ENCODE measurements at places on chromosomes 13 and 19.
A peak's percentile ranks its signal among the peaks of the same experiment; 100 is the strongest.

- DNase-seq, result no peak
Measured at GRCh38 chr19:8610936-8611300, 403 bp upstream of the ADAMTS10 start.

- DNase-seq, result no peak
Measured at GRCh38 chr13:71291842-71292146, 575.2 kb downstream of the DACH1 start.

DNA sequence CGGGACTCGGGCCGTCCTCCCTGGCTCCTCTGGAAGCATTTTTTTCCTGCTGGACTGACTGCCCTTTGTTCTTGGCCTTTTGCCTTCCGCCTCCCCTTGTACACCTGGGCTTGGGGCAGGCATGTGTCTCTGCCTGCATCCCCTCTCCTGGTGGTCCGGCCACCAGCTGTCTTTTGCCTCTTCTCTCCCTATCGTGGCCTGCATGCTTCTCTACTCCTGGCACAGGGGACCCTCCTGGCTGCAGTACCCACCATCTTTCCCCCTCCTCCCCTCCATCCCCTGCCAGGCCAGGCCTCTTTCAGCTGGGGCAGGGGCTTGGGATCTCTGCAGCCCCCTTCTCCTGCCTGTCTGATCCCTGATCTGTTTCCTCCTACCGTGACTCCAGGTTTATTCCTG lies 12.1 kb downstream of the WTIP start:
- DNase-seq, result peak; percentile 66

DNA sequence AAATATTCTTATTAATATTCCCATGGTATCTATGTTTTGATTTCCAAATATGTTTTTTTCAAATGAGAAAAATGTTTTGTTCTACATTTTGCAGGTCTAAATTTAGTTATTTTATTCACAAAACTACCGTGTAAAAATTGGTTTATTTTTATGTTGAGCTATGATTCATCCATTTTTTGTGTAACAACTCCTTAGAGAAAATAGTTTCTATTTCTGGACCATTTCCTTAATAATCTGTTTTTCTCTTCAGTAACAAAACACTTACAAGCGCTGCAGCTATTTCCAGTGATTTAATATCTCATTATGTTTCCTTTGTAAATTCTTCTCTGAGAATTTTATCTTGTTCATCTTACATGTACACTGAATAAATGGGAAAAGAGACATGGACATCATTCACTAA lies 550.7 kb upstream of the SLITRK5 start:
- no peak for DNase-seq

GRCh38 chr13:35817642-35818607 lies 313.3 kb downstream of the DCLK1 start:
- no peak for DNase-seq

DNA sequence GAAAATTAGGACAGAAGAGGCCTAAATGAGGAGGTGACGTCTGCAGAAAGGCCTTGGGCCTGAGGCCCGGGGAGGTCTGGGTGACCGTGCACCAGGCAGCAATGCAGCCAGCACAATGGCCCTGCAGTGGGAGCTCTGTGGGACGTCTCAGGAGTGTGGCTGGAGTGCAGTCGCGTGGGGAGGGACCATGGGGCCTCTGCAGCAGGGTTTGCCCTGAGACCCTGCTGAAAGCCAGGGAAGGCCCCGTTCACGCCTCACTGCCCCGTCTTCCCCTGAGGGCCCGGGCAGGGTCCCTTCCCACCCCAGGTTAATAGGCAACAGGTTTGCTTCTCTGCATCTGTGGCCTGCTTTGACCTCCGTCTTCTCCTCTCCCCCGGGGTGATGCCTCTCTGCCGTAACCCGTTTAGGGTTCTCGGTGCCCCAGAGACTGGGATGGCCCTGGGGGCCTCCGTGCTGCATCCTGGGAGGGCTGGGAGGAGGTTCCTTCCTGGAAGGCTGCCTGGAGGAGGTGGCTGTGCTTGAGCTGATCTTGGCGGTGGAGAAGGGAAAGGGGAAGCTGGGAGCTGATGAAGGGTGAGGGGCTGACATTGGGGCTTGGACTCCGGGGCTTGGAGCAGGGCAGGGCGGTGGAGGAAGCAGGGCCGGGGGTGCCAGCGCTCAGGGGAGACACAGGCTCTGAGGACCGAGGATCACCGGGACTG lies 9.7 kb downstream of the PALM start:
- DNase-seq, result no peak

DNA sequence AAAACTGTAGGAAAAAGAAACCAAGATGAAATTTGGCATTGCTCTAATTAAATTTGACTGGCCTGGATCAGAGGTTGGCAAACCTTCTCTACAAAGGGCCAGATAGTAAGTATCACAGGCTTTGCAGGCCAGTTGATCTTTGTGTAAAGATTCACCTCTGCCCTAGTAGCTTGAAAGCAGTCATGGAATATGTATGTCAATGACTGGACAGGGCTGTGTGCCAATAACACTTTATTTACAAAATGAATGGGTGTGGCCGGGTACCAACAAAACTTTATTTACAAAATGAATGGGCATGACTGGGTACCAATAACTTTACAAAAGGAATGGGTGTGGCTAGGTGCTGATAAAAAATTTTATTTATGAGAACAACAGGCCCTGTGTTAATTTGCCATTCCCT lies 20.0 kb downstream of the SIN3B start:
- no peak for DNase-seq

DNA sequence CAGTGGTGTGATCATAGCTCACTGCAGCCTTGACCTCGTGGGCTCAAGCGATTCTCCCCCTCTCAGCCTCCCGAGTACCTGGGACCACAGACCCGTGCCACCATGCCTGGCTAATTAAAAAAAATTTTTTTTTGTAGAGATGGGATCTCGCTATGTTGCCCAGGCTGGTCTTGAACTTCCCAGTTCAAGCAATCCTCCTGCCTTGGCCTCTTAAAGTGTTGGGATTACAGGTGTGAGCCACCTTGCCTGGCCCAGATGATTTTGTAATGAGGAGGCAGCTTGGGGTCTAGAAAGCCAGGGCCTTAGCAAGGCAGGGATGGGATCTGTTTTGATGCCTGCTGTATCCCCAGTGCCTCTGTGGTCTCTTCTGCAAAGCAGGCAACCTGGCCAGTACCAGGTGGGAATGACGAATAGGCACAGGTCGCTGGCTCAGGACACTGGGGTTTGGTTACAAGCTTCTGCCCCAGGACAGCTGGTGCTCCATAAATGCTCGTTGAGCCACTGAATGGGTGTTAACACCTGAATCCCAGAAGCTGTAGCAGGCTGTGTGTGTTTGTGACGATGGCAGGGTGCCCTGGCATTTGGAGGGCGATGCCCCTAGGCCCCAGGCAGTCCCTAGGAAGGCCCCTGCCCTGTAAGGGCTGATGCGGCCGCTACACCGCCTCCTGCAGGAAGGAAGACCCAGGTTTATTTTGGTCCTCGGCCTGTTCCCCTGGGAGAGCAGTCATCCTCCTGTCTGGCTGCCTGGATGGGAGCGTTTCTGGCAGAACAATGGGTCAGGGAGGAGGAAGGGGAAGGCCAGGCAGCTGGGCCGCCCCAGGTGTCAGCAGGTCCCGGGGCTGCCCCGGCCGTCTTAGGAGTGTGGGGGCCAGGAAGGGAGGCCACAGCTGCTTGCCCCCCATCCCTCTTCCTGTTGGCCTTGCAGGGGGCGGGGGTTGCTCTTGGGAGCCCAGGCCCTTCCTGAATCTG lies 8.6 kb downstream of the TNFAIP8L1 start:
- peak; percentile 87 for DNase-seq

GRCh38 chr19:1933244-1933643 lies 7.7 kb upstream of the CSNK1G2 start:
- DNase-seq, result no peak

- DNase-seq, result no peak
Measured at GRCh38 chr13:20699715-20700114, 3.8 kb upstream of the IL17D start.

DNA sequence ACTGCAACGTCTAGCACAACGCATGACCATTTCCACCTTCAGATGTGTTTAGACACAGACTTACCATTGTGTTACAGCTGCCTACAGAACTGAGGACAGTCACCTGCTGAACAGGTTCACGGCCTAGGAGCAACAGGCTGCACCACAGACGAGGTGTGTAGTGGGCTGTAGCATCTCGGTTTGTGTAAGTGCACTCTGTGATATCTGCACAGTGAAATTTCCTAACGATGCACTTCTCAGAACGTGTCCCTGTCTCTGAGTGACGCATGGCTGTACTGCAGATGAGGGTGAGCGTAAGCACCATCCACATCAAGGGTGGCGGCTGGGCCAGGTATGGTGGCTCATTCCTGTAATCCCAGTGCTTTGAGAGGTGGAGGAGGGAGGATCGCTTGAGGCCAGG lies 15.2 kb downstream of the DCUN1D2 start:
- no peak for DNase-seq

DNA sequence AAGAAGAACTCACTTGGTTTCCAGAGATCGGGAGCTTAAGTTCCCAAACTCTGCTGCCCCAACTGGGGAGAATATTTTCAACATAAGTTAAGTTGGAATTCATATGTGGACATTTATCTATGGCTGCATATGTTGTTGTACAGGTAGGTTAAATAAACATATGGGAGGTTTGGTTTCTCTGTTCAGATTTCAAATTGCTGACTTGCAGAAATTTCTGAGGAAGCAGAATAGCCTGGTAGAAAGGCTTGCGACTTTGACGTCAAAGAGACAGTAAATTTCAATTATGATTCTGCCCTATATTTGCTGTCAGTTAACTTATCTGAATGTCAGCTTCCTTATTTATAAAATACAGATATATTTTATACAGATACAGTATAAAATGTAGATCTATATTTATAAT lies 40.0 kb upstream of the TPP2 start:
- no peak for DNase-seq

DNA sequence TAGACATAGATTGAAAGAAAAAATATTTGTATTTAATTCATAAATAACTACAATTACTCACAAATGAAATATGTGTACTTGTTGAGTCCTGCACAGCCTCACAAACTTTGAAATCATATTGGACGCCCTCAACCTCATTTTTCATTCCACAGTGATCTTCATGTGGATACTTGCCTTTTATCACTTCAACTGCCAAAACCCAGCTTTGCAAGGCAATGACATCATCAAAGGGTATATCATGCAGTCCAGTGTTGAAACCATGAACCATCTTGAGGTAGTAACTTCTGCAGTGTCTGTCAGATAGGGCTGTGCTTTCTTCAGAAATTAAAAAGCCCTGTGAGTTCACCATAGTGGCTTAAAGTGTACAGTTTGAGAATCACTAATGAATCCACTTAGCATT lies 82.2 kb downstream of the HS6ST3 start:
- no peak for DNase-seq

DNA sequence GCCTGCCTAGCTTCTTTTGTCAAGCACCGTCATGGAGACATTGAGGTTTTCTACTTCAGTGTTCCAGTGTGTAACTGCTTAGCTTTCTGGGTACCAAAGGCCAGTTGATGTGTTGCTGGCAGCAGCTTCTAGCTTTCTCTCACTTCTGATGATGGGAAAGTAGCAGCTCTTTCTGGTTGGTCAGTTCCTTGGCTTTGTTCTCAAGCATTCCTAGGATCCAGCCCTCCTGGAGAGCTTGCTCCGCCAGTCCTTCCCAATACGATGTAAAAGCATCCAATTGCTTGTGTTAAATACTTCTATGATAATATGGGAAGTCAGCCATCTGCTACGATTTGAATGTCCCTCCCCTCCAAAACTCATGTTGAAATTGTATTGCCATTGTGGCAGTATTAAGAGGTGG lies 182.8 kb downstream of the UGGT2 start:
- no peak for DNase-seq

- no peak for DNase-seq
Measured at GRCh38 chr13:41006978-41007743, 12.0 kb downstream of the ELF1 start.

DNA sequence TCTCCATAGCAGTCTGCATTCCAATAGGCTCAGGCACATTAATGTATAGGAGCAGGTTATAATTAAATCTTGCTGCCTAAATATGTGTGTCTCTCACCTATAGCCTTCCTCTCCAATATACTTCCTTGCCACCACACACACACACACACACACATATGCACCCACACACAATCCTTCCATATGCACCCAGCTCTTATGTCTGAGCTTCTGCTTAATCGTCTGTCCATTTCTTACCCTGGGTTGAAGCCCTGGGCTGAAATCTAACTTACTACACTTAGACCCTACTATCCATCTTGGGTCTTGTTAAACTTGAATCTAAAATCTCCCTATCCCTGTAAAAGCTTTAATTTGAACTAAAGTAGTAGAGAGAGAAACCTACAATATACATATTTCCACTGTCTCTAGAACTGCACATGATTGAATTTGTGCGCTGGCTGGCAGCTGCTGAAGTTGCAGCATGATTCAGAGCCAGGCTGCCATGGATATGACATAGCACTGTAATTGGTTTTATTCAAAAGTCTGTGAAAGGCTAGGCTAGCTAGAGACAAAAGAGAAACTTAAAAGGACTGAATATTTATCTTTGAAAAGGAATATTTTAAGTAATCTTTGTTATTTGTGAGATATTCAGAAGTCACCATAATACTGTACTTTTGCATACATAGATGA lies 25.7 kb upstream of the FREM2 start:
- DNase-seq, result no peak

GRCh38 chr19:55345818-55346724 lies 6.4 kb downstream of the KMT5C start:
- no peak for DNase-seq

- no peak for DNase-seq
Measured at GRCh38 chr13:100490692-100491091, 97.9 kb downstream of the GGACT start.

DNA sequence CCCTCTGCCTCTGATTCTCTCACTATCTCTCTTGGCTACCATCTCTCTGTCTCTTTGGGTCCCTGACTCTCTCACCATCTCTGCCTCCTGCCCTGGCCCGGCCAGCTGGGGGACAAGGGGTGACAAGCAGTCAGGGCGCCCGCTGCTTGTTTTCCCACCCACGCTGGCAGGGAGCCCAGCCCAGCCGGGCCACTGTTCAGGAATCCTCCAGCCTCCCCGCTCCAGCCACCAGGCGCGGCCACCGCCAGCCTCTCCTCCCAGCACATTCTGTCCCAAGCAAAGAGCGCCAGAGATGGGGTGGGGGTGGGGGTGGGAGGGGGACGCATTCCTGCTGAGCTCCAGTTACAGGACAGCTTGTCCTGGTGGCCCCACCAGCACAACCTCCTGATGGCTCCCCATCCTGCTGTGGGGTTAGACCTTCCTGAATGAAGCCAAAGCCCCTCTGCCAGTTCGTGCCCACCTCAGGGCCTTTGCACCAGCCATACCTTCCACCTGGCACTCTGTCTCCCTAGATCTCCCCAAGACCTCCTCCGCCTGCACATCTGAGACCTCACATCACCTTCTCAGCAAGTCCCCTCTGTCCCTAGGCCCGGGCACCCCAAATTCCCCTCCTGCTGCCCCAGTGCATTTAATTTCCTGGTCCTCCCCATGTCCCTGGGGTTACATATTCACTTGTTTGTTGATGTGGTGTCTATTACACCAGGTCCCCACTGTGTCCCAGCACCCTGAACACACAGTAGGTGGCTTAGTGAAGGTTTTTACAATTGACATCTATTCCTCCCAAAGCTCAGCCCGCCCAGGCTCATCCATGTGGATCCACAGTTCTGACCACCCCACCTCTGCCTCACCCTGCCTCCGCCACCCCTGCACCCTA lies 12.5 kb downstream of the ARRDC2 start:
- DNase-seq, result peak; percentile 91
